ENCODE measurements at places on chromosomes 12 and 14.

GRCh38 chr14:58054100-58054499 is 97.9 kb downstream of the ARMH4 start:
- no peak for DNase-seq

DNA sequence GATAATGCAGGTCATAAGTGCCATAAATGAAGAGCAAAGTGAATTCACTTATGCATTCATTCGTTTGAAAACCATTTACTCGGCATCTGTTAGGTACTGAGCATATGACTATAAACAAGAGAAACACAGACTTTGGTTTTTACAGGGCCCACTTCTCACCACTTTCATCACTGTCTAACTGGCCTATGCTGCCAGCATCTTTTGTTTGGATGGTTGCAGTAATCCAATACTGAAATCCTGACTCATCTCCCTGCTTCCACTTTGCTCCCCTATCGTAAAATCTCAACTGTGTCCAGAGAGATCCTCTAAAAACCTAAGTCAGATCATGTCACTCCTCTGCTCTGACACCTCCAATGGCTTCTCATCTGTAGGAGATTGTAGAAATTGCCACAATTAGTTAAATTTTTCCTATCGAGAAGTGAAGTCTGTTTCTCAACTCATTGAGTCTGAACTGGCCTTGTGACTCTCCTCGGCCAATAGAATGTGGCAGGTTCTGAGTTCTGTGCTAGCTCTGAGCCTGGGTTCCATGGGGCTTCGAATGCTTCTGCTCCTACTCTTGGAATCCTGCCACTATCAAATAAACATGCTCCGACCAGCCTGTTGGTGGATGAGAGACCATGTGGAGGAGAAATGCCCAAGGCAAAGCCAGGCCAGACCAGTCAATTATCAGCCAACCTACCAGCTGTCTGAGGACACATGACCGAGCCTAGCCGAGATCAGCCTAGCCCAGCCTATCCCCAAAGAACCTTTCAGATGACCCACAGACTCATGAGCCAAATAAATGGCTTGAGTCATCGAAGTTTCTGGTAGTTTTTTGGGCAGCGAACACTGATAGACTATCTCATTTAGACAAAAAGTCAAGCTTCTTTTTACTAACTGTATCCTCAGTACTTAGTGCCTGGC is 2.2 kb upstream of the BATF start:
- no peak for DNase-seq

DNA sequence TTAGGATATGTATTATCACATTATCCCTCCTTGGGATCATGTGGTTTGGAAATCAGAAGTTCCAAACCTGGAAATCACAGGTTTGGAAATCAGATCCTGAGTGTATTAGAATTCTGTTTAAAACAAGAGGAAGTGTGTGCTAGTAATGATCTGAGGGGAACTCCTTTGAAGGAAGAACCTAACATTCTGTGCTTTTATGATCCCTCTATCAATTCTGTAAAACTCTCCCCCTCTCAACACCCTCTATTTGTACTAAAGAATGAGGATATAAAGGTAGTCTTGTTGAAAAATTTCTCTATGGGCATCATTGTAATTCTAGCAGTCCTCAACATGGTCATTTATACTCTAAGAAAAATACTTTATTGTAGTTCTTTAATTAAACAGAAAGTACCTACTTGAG is 97.4 kb downstream of the SRGAP1 start:
- no peak for DNase-seq

- peak; percentile 21 for DNase-seq
These were observed 880 bp upstream of the FLRT2 start for GRCh38 chr14:85528897-85529631.

- no peak for DNase-seq
These were observed 66.7 kb upstream of the ATP2B1 start for GRCh38 chr12:89775063-89775985.

DNA sequence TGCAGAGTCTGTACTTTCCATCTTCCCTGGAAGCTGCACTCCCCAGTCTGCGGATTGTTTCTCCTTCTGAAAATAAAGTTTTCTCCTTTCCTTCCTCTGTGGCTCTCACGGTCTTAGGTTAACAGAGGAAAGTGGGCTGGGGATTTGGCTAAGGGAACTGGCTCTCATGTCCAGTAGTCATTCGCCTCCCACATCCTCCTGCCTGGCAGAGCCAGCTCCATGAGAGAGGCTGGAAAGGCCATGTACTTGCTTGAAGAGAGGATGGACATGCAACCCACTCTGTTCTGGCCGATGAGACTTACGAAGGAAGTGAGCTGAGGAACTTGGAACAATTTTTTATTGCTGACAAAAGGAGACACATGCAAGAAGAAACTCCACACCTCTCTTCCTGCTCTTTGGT is 18.9 kb upstream of the RGS6 start:
- DNase-seq: no peak

- no peak for DNase-seq
These were observed 3.8 kb upstream of the PLEKHG6 start for GRCh38 chr12:6306599-6307220.

- no peak for DNase-seq
These were observed 6.7 kb downstream of the FOXN4 start for GRCh38 chr12:109302358-109302757.

- no peak for DNase-seq
These were observed 7.8 kb upstream of the PGF start for GRCh38 chr14:74963178-74963704.

GRCh38 chr12:88175544-88175943 is 33.4 kb downstream of the TMTC3 start:
- DNase-seq: no peak

- no peak for DNase-seq
These were observed 79.8 kb downstream of the SRRM4 start for GRCh38 chr12:119060847-119061796.

- DNase-seq: no peak
These were observed 30.7 kb downstream of the FRMD6 start for GRCh38 chr14:51682411-51682810.

DNA sequence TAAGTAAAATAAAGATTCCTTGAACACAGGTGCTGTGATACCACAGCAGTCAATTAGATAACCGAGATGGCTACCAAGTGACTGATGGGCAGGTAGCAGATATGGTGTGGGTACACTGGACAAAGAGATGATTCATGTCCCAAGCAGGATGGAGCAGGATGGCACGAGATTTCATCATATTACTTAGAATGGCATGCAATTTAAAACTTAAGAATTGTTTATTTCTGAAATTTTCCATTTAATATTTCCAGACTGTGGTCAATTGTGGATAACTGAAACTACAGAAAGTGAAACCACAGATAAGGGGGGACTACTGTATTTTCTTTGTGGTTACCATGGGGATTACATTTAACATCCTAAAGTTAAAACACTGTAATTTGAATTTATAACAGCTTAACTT is 7.5 kb upstream of the ZFP36L1 start:
- no peak for DNase-seq

- DNase-seq: peak; percentile 41
These were observed 43.6 kb upstream of the ANO2 start for GRCh38 chr12:5988659-5989116.

DNA sequence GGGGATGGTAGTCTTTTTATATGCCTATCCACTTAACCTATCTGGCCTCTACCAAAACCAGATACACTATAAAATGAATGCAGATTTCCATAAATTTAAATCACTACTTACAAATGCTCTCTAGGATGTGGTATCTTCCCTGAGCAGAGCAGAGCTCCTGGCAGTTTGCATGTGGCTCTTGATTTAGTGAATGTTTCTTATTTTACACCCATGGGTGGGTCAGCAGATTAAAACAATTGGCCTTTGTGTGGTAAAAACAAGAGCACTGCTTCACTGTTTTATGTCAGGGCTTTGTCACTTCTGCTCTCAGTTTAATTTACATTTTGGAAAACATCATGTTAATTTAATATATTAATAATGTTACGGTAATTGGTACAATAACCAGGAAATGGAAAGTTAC is 5.5 kb downstream of the TAS2R19 start:
- no peak for DNase-seq

DNA sequence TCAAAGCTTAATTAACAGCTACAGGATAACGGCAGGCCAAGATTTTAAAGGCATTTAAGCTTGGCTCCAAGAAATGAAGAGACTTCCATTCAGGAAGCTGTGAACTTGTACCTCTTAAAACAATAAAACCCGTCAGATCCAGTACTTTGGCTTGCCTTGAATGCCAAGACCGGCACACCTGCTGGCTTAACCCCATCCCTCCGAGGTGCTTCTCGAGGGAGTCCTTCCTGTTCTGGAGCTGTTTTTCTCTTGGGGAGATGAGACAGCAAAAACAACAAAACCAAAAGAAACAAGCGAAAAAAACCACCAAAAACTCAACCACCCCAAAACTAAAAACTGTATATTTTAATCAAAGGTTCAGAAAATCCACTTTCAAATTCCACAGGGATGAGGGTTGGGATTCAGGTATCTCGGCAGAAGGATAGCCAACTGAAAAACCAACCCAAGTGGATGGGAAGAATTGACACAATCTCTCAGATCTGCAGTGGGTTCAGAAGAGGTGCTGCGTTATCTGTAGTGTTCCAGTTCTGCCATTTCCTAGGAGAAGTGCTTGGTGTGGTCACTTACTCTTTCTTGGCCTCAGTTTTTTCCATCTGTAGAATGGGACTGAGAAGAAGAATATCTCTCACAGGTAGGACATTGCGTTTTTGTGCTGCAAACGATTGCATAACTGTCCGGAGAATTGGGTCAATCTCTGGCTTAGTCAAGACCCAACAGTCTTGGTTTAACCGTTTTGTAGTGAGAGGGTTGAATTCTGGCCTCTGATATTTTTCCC is 420.1 kb downstream of the VRK1 start:
- no peak for DNase-seq

DNA sequence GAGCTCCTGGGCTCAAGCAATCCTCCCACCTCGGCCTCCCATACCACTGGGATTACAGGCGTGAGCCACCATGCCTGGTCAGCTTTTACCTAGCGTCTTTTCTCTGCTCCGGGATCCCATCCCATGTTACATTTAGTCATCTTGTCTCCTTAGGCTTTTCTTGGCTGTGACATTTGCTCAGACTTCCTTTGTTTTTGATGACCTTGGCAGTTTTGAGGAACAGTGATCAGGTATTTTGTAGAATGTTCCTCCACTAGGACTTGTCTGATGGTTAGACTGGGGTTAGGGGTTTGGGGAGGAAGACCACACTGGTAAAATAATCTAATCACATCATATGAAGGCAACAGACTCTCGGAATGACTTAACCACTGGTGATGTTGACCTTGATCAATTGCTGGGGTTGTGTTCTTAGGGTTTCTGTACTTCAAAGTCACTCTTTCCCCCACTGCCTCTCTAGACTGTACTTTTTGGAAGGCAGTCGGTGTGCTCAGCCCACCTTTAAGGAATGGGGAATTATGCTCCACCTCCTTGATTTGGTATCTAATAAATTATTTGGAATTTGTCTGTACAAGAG is 48.4 kb downstream of the RIN3 start:
- DNase-seq: no peak

GRCh38 chr14:26959972-26960660 is 362.3 kb upstream of the NOVA1 start:
- no peak for DNase-seq

DNA sequence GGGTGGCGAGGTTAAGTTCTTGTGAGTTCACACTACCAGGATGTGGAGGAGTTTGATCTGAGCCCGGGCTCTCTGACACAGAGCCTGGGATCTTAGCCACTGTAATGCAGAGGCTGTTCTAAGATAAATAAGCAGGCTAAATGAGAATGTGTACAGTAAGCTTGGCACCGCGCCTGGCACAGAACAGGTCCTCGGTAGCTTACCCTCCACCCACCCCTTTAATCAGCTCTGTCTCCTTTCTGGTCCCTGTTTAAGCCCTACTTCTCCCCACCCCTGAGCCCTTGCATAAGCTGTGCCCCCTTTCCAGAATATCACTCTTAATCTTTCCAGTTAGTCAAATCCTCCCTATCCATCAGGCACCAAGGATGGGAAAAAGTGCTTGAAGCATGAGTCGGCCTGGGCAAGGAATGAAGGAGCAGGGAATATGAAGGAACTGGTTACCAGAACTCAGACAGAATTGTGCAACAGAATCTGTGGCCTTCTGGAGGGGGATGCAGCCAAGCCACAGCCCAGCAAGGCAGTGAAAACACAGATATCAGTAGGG is 32.8 kb upstream of the CMKLR1 start:
- no peak for DNase-seq

GRCh38 chr12:112125250-112125999 is at the start of gene TRAFD1:
Gene TRAFD1, plus strand, starts transcription at chr12:112125560. Its CDS starts 4,963 bp downstream, at chr12:112130523.
- peak; percentile 99 for DNase-seq

DNA sequence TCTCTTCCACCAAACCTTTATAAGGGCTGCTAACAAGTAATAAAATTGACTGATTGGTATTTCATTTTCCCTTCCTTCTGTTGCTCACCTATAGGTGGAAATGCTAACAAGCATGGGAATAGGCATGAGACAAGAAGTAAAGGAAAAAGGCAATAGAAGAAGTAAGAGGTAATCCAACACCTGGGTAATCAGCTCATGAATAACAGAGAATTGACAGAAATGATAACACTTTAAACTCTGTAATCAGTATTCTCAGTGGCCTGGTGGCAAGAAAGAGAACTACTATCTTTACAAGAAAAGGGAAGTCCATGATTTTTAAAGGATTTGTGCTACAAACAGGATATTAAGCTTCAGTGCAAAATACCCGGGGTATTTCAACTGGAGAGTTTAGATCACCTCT is 737.8 kb downstream of the RERGL start:
- no peak for DNase-seq

DNA sequence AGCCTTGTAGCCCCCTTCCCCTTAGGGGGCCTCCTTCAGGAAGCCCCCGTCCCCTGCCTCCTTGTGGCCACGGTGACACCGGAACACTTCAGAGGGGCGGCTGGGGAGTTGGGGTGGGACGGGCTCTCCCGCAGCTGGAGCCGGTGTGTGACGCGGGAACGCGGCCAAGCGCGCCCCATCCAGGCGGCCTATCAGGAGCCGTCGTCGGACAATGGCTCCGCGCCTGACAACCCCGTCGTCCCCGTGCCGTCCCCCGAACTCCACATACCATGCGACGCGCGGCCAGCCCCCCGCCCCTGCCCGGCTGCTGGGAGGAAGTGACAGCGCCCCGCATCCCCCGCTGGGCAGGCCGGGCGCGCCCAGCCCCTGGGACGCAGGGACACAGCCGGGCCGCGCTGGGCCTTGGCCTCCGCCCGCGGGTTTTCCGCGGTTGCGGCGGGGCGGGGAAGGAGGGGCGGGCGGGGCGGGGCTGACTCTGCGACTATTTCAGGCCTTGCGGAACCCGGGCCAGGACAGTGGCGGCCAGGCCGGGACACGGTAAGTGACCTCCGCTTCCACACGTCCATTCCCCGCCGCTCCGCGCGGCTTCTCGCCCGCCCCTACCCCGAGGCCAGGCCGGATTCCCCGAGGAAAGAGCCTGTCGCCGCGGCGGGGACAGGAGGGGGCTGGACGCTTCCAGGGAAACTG is at the start of gene TNFAIP2:
Gene TNFAIP2, plus strand, starts transcription at position 515 of the 687 bp plus-strand sequence. CDS start 2,997 bp downstream, outside the sequence.
- DNase-seq: no peak

All from amygdala (tissue), 56 donors.